Neural crest cell (in vitro differentiated cells): ENCODE measurements at places on chromosomes 11 and 22. TPM values are rescaled to one million over a fixed set of nuclear protein-coding genes. Genes with fewer than 3 reads are reported as not detected.
A peak's percentile ranks its signal among the peaks of the same experiment; 100 is the strongest.

CARD18 gene
- total RNA-seq, result not detected in 2 replicates

DNA sequence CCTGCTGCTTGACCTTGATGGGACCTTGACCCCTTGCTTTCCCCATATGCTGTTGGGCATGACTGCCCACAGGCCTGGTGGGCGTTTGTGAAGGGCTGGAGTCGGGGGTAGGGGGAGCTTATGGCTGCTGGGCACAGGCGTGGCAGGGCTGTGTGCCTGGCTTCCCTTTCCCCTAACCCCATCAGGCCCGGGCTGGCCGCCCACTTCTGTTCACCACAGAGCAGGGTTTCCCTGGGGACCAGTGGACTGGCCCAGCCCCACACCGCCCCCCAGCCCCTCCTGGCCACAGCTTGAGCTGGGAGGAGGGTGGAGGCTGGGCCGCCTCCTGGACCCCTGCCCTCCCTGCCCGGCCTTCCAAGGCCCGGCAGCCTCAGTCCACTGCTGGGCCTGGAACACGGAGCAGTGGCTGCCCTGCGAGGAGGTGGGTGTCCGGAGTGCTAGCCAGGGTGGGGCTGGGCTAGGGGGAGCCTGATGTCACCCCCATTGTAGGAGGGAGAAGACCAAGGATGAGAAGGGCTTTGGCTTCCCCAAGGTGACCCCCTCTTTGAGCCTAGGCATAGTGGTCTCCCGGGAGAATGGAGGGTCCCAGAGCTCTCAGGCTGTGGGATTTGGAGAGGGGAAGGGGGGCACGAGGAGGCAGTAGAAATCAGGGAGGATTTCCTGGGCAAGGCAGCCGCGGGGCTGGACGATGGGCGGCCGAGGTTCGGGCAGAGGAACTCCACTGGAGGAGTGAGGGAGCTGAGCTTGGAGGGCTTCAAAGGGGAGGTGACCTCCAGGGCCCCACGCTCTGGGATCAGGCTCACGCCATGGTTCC, at the start of gene AIFM3:
AIFM3 (plus strand) TSS at position 373 of the 814 bp plus-strand sequence. CDS start 690 bp downstream, outside the sequence.
- H3K27me3 ChIP-seq, result peaks cover 34% of the 10 kb centered on the region
- peak within 1 kb of the TSS; percentile 51 for H3K4me3 ChIP-seq
- no peak for DNase-seq
- H3K4me1 ChIP-seq, result peaks cover 32% of the 10 kb centered on the region

DNA sequence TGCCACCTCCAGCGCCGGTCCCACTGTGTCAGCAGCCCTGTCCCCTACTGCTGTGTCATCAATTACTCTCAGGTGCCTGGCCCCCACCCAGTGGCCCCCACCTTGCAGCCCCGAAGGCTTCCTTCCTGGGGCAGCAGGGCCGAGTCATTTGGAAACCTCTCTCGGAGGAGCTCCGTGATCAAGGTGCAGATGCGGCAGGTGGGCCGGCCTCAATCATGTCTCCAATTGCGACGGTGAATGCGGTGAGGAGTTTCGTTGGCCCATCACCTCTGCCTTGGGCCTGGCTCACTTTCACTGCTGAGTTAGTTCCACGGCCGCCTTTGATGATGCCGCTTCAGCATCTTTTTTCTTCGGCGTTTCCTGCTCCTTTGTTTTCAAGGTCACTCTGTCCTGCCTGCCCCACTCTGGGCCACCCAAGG, 11.3 kb upstream of the CXCR5 start:
- H3K4me1 ChIP-seq, result peaks cover 17% of the 10 kb centered on the region
- no peak overlapping the region for H3K4me3 ChIP-seq
- no peak overlapping the region for H3K27ac ChIP-seq
- no peaks in the 10 kb centered on the region for H3K27me3 ChIP-seq

GRCh38 chr11:77142091-77142975, 14.3 kb downstream of the MYO7A start:
- DNase-seq, result no peak
- H3K4me3 ChIP-seq, result no peak overlapping the region
- peaks cover 6% of the 10 kb centered on the region for H3K27me3 ChIP-seq
- no peaks in the 10 kb centered on the region for H3K36me3 ChIP-seq

GRCh38 chr11:57463671-57464538, 3.6 kb downstream of the RTN4RL2 start:
- DNase-seq, result no peak
- H3K36me3 ChIP-seq, result no peaks in the 10 kb centered on the region
- H3K27ac ChIP-seq, result peak overlapping the region; percentile 72
- peaks cover 29% of the 10 kb centered on the region for H3K4me1 ChIP-seq

GRCh38 chr22:41862160-41862529, 29.2 kb downstream of the SREBF2 start:
- no peak for DNase-seq
- H3K27ac ChIP-seq, result no peak overlapping the region
- H3K36me3 ChIP-seq, result peaks cover 9% of the 10 kb centered on the region
- H3K27me3 ChIP-seq, result no peaks in the 10 kb centered on the region

DNA sequence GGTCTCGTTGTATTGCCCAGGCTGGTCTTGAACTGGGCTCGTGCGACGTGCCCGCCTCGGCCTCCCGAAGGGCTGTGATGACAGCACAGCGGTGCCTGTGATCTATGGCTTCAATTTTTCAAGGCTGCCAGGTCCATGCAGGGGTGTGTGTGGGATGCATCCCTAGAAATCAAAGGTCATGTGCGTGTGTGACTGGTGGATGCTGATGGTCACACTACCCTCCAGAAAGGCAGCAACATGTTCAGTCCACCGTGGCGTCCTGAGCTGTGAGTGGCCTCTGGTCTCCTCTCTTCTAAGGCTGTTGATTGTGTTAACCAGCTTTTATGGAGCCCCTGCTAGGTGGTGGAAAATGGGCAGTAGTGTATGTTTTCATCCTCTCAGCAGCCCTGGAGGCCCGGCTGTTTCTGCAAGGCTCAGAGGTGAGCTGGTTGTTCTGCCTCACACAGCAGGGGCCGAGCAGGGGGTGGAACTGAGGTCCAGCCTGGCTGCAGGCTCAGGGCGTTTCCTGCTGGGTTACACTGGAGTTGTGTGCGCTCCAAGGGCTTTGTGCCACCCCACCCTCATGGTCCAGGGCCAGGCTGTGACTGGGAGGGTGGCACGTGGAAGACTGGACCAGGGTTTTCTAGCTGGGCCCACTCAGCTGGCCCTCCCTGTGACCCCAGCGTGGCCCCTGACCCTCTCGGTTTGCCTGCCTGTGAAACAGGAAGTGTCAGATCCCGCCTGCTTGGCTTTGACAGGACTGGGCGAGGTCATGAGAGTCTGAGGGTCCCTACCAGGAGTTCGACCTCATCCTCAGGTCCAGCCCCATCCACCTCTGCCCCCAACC, 7.7 kb downstream of the BIK start:
- no peaks in the 10 kb centered on the region for H3K36me3 ChIP-seq
- peaks cover 9% of the 10 kb centered on the region for H3K4me1 ChIP-seq
- H3K27ac ChIP-seq, result no peak overlapping the region
- peaks cover 19% of the 10 kb centered on the region for H3K27me3 ChIP-seq
